Tibial nerve (tissue), 4 donors: ENCODE measurements at places on chromosomes 7 and 10. TPM values are rescaled to one million over a fixed set of nuclear protein-coding genes. Genes with fewer than 3 reads are reported as not detected.

- DNase-seq, result no peak
These were observed 251.0 kb downstream of the BMPER start for GRCh38 chr7:34156336-34156735.

DNA sequence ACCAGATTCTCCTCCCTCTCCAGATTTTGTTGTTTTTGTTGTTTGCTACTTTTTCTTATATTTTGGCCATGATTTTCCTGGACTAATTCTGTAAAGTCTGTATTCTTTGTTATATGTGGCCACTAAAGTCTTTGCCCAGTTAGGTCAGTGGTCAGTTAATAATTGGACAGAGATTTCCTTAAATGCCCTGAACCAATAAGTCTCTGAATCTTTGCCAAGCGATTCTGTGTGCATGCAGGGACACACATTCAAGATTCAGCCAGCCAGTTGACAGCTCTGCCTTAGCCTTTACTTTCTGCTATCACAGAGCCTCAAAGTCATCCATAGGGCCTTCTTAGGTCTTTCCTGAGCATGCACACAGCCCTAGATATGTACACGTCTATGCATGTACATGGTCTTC is 11.0 kb upstream of the COL17A1 start:
- no peak for DNase-seq

DNA sequence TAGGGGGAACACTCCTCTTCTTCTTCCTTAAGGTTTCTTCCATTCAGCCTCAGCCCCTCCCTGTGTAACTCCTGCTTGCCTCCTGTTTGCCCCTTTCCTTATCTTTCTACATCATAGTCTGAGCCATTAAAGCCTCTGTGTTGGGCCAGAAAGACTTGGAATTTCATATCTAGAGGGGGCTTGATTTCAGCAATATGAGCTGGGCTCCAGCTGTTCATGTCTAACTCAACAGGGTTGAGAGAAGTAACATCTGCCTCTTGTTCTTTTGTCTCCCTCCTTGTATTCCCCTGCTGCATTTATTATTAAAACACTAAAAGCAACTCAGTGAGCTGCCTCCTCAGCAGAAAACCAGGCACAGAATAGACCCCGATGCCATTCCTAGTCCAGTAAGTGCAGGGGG is 17.6 kb downstream of the SEC24C start:
- no peak for DNase-seq

- no peak for DNase-seq
These were observed 269.5 kb downstream of the TRIL start for GRCh38 chr7:28688651-28689050.

The SMKR1 gene
- total RNA-seq, result not detected

GRCh38 chr7:7237201-7237977 is 55.0 kb downstream of the C1GALT1 start:
- no peak for DNase-seq

- no peak for DNase-seq
These were observed 351.5 kb downstream of the TYW1 start for GRCh38 chr7:67348171-67348570.

The TLX1 gene
- total RNA-seq, result not detected

DNA sequence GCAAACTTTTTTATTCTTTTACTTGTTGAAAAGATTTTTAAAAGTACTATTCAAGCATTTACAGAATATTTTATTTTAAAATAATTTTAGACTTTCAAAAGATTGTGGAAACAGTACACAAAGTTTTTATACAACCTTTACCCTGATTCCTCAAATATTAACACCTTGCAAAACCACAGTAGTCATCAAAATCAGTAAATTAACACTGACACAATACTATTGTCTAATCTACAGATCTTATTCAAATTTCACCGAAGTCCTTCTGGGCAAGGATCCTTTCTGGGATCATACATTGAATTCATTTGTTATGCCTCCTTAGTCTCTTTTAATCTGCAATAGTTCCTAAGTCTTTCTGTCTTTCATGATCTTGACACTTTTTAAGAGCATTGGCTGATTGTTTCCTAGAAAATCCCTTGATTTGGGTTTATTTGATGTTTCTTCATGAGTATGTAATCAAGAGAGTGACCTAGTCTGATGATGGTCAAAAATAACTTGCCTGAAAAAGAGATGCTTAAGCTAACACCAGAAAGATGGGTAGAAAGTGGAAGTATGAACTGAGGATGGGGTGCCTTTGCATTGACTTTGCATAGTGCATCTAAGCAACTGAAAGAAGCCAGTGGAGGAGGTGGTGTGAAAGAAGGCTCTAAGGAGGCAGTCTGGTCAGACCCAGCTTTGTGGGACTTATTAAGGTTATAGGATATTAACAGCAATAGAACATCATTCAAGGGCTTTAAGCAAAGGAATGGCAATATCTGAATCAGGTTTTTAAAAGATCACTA is 9.7 kb downstream of the STAMBPL1 start:
- DNase-seq, result no peak

DNA sequence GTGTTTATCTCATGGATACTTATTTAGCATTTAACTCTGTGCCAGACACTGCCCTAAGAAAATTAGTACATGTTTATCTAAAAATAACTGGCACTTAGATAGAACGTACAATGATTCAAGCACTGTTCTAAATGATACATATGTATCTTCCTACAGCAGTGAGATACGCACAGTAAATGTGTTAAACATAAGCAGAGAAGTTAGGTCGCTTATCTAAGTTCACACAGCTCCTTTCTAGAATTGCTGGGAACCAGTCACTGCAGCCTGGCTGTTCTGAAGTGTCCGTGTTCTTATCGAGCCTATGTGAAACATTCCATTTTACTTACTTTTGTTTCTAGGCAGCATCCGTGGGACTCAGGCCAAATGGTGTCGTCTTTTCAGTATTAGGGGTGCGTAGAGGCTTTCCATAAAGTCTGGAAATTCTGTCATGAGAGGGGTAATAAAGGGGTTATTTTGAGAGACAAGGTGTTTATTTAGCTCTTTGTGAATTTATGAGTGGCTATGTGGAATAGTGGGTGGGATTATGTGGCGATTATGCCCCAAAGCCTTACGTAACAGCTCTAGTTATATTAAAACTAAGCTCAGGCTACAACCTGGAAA is 186.9 kb downstream of the SND1 start:
- no peak for DNase-seq

DNA sequence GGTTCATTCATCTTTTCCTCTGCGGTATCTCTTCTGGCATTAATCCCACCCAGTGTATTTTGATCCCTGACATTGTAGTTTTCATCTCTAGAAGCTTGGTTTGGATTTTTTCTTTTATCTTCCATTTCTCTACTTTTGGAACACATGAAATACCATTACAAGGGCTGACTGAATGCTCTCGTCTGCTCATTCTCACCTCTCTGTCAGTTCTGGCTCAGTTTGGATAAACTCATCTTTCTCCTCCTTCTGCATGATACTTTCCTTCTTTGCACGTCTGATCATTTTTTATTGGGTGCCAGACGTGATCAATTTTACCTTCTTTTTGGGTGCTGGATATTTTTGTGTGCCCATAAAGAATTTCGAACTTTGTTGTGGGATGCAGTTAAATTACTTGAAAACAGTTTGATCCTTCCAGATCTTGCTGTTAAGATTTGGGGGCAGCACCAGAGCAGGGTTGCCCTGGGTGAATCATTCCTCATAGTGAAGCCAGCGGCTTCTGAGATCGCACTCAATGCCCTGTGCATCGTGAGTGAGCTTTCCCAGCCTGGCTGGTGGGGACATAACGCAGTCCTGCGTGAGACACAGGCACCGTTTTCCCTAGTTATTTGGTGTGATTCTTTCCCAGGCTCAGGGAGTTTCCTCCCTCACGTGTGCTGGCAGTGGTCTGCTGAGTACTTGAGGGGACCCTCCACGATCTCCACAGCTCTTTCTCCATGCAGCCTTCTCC is 53.8 kb downstream of the LHPP start:
- no peak for DNase-seq

DNA sequence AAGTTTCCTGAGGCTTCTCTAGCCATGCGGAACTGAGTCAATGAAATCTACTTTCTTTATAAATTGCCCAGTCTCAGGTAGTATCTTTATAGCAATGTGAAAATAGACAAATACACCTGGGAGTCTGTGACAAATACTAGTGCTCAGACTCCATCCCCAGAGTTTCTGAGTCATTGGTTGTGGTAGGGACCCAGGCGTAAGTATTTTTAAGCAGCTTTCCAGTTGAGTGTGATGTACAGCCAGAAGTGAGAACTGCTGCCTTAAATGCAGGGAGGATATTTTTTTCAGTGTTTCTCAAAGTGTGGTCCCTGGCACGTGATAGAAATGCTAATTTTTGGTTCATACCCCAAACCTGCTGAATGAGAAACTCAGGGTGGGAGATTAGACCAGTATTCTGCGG is 121.7 kb downstream of the SORCS3 start:
- no peak for DNase-seq

DNA sequence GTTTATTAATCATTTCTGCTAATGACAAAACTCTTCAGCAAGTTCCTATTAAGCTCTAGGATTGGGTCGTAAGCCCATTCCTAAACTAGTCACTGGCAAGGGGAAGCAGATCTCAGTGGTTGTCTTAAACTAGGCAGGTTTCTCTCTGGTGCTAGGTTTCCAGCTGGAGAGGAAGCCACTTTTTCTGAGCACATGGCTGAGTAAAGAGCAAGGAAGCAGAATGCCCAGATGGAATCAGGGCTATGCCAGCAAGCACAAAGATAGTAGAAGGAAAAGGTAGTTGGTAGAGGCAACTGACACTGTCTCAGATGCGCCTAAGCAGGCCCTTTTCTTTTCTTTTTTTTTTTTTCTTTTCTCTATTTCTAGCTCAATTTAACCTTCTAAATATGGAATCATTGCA is 224.9 kb downstream of the EXOC4 start:
- DNase-seq, result no peak

GRCh38 chr7:31564661-31565060 is 50.8 kb downstream of the ITPRID1 start:
- no peak for DNase-seq

DNA sequence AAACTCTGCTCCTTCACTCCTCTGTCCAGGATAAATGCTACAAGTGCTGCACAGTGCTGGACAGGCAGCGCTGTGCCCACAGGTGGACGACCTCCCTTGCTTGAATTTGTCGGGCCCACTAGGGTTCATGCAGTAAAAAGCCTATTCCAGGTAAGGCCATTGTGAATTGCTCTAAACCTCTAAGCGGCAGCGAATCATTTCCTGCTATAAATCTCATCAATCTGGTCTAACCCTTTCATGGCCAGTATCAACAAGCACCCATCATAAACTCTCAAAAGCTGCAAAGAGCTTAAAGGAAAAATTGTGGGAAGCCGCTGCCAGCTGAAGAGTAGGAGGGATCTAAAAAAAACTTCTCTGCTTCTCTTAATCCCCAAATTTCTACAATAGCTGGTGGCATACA is 134.2 kb downstream of the SLC25A13 start:
- DNase-seq, result no peak

GRCh38 chr7:112897839-112898431 is 107.7 kb upstream of the TMEM168 start:
- no peak for DNase-seq

GRCh38 chr10:123766012-123766411 is 99.9 kb downstream of the GPR26 start:
- no peak for DNase-seq

The MMD2 gene
- total RNA-seq, result not detected

The LRGUK gene
- total RNA-seq, result 0.90 TPM

- no peak for DNase-seq
These were observed 8.6 kb upstream of the ADARB2 start for GRCh38 chr10:1745780-1746456.

DNA sequence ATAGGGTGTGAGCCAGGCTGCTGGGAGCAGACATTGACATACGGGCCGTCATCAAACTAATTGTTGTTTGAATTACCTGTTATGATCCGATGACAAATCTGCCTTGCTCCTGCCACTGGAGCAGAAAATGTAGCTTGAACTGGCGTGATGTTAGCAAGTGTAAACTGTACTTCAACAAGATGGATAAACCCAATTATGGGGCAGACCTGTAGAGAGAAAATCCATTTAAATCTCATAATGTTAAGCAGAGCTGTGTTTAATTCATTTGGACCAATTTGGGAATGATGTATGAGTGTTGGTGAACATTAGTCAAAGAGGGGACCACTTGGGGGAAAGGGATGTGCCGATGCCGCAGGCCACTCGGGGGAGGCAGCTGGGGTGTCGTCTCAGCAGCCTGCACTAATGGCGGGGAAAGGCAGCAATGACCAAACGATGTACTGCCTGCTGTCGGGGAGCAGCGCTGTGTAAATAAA is 27.4 kb downstream of the TCF7L2 start:
- no peak for DNase-seq

DNA sequence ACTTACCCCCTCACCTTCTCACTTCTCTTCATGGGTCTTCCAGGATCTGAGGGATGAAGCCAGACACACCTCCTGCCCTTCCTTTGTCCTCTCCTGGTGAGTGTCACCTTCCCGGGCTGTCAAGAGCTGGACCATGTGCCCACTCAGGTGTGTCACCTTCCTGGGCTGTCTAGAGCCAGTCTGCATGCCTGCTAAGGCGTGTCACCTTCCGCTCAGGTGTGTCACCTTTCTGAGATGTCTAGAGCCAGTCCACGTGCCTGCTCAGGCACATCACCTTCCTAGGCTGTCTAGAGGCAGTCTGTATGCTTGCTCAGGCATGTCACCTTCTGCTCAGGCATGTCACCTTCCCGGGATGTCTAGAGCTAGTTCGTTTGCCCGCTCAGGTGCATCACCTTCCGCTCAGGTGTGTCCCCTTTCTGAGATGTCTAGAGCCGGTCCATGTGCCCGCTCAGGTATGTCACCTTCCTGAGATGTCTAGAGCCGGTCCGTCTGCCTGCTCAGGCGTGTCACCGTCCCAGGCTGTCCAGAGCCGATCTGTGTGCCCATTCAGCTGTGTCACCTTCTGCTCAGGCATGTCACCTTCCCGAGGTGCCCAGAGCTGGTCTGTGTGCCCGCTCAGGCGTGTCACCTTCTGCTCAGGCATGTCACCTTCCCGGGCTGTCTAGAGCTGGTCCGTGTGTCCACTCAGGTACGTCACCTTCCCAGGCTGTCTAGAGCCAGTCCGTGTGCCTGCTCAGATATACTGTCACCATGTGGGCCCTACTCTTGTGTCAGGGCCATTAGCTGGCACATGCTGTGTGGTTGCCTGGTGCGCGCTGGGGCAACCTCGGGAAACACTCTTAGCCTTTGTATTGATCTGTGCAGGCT is 245.3 kb downstream of the EBF3 start:
- no peak for DNase-seq

DNA sequence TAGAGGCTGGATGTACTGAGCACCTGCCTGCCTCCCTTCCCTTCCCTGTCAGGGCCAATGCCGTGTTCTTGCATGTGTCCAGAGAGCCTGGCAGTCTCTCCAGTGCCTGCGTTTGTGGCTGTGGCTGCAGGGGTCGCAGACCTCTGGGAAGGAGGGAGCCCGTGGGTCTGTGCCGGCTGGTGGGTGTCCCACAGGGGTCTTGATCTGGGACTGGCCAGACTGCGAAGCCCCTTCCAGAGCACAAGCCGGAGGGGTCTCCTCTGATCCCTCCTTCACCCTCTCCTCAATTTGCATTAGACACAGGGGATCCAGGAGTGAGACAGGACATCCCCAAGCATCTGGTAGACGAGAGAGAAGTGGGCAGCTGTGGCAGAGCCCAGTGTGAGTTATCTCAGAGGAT is 199.2 kb downstream of the ADARB2 start:
- no peak for DNase-seq

- DNase-seq, result no peak
These were observed 90.9 kb upstream of the SMNDC1 start for GRCh38 chr10:110395350-110396283.
